MV-4-11 (cell line): ENCODE measurements at places on chromosomes 16 and 17.

GRCh38 chr17:82528484-82529265 lies 9.1 kb downstream of the FOXK2 start:
- DNase-seq = peak; percentile 26

GRCh38 chr16:88968589-88969280 lies 8.3 kb downstream of the CBFA2T3 start:
- DNase-seq = no peak

DNA sequence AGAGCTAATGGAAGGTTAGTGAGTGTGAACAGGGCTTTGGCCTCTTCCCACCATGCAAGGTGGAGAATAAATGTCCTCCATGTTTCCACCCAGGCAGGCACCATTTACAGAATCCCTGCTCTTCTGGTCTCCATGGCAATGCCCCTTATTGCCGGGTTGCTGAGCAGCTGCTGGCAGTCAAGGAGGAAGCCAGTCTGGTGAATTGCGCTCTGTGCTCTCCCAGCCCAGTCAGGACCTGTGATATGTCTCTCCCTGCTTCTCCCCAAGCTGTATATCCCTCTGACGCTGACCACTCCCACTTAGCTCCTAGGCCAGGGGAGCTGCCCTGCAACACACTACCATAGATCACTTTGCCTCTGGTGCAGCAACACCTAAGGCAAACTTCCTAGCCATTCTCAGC lies 402.1 kb upstream of the ERCC4 start:
- no peak for DNase-seq

DNA sequence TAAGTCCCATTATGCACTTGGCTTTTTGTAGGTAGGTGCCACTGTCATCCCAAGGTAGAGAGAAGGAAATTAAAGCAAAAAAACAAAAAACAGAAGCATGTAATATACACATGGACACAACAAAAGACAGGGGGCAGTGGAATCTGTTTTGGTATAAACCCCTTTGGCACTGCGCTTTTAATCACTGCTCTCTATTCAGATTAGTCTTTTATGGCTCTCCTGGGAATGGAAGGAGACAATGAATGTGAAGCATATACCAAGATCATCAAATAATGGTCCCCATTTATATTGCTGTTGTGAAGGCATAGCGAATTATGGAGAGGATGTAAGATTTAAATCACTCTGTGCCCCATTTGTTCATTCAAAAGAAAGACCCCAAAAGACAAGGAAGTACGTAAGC lies 17.4 kb downstream of the CDH11 start:
- DNase-seq = no peak

GRCh38 chr16:27572711-27573110 lies 22.8 kb downstream of the KATNIP start:
- no peak for DNase-seq

DNA sequence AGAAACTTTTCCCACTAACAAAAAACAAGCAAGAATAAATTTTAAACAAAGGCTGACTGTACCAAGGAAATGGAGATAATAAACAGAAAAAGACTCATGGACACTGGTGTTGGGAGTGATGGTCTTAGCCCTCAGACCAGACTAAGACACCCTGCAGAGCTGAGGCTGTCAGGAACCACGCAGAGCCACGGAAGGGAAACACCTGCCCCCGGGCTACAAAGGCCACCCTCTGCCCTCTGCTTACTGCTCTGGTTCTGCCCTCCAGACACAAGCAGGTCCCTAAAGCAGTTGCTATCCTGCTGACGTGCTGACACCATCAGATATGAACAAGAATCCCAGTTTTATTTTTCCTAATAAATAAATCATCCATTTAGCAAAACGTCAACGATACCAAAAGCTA lies 80.0 kb downstream of the ANKRD11 start:
- no peak for DNase-seq

GRCh38 chr16:81784072-81784795 lies 5.1 kb downstream of the PLCG2 start:
- DNase-seq = no peak

- peak; percentile 97 for DNase-seq
Observed at GRCh38 chr17:38926293-38927070, 1.1 kb downstream of the LASP1NB start.

DNA sequence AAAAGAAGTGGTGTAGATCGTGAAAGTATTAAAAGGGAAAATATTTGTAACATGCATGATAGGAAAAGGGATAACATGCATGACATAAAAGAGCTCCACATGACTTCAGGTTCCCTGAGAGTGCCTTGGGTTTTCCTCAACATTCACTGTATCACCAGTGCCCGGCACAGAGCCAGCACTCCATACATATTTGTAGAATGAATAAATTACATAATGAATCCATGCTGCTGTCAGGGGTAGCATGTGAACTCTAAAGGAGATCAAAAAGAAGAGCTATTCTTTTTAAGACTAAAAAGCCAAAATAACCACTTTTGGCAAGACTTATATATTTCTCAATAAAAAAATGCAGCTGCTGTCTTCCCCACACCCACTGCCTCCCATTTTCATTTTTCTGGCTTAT lies 2.7 kb upstream of the ZNF594 start:
- no peak for DNase-seq

DNA sequence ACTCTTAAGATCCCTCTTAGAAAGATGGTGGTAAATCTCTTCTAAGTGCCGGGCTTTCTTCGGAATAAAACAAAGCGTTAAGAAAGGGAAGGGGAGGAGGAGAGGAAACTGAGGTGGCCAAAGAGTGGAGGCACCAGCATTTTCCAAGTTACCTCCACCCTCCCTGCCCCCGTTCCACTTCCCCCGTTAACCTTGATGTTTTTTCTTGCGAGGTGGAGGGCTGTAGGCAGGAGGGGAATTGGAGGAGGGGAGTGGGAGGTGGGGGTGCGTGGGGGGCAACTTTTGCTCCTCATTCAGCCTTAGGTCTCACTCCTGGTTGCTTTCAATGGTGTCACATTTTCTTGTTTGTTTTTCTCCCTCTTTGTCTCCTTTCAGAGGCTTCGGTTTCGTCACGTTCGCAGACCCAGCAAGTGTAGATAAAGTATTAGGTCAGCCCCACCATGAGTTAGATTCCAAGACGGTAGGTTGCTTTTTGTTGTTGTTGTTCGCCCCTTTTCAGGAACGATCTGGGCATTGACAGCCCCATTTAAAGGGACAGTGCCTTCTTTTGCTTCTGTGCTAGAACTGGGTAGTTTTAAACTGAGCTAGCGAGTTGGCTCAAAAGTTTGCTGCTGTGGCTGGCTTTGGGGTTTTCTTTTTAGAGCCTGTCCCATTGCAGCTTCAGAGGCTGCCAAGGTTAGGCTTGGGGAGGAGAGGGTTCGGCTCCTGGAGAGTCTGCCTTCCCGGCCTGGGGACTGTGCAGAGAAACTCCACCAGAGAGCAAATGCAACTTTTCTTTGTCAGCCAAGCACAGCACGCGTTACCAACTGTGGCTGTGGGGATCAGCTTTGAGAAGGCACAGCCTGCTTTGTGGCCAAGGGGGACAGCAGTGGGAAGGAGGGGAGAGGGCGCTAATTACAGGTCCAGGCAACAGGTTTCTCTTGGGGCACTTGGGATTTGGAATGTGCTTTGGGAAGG lies 1.9 kb downstream of the MSI2 start:
- no peak for DNase-seq

- no peak for DNase-seq
Observed at GRCh38 chr17:64036198-64036922, 15.9 kb upstream of the ICAM2 start.

GRCh38 chr17:82153745-82154375 lies 55.8 kb upstream of the FASN start:
- DNase-seq = peak; percentile 72

GRCh38 chr17:5707482-5707881 lies 123.2 kb upstream of the NLRP1 start:
- DNase-seq = no peak

DNA sequence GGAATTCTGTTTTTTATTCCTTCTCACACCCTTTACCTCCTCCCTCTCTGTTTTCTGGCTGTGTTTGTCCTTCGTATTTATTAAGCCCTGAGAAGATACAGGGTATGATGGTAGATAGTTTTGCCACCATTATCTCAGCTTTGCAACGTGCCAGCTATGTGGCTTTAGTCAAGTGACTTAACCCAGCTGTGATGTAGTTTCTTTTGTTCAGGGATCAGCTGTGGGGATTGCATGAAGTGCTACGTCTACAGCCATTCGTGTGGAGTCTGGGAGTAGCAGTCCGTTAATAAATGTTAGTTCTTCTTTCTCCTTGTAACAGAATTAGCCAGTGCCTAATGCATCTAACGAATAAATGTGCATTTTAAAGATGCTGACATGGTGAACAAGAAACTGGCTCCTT lies 128.4 kb downstream of the HAPSTR1 start:
- DNase-seq = no peak

GRCh38 chr16:84277244-84277823 lies 17.3 kb upstream of the WFDC1 start:
- peak; percentile 23 for DNase-seq

DNA sequence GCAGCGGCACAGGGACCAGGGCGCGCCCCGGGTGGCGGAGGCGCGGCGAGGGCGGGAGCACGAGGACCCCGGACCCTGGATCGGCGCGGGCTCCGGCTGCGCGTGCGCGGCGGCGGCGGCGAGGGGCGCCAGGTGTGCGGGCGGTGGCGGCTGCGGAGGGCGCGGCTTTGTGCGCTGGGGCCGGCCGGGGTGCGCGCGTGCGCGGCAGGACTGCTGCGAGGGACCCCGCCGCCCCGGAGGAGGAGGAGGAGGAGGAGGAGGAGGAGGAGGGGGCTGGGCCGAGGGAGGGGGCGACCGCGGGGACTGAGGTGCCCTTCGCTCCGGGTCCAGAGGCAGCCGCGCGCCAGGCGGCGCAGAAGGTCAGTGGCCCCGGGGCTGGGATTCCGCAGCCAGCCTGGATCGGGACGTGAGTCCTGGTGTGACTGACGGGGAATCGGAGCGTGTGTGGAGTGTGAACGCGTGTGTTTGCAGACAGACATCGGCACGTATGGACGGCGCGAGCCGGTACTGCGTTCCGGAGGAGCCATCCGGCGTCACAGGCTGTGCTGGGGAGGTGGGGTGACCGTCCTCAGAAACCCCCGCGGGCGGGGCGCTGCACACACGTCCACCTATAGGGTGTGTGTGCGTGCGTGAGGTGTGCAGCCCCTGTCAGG lies 19.5 kb upstream of the RAP1GAP2 start:
- DNase-seq = no peak

GRCh38 chr17:32876417-32877163 lies at the start of gene MYO1D:
MYO1D (minus strand) TSS chr17:32877124; CDS start chr17:32876872, 252 bp downstream.
- no peak for DNase-seq

- DNase-seq = no peak
Observed at GRCh38 chr17:75625813-75626486, 7.3 kb upstream of the SMIM5 start.

DNA sequence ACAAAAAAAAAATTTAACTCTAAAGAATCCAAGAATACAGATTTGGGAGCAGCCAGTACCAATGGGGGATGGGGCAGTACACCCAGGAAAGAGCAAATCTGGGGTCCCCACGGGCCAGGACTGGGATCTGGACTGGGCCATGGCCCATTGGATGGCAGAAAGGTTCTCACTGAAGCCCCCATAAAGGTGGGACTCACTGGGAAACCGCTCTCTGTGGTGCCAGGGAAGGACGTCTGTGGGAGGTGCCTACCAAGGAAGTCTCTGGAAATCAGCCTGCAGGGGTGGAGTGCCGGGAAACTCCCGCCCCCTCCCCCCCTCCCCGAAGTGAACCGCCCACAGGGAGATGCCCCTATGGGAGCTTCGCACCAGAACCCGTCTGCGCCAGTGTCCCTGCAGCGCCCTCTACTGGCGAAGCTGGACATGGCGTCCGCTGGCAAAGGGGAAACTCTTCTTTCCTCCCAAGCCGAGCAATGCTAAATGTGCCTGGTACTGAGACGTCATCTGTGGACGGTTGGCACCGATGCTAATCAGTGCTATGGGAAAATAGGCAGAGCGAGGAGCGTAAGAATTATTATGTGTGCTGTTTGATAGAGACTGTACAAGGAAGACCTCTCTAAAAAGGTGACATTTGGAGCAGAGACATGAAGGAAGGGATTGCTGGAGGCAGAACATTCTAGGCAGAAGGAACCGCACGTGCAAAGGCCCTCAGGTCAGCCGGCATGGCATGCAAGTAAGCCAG lies 671.1 kb downstream of the WWOX start:
- peak; percentile 36 for DNase-seq

DNA sequence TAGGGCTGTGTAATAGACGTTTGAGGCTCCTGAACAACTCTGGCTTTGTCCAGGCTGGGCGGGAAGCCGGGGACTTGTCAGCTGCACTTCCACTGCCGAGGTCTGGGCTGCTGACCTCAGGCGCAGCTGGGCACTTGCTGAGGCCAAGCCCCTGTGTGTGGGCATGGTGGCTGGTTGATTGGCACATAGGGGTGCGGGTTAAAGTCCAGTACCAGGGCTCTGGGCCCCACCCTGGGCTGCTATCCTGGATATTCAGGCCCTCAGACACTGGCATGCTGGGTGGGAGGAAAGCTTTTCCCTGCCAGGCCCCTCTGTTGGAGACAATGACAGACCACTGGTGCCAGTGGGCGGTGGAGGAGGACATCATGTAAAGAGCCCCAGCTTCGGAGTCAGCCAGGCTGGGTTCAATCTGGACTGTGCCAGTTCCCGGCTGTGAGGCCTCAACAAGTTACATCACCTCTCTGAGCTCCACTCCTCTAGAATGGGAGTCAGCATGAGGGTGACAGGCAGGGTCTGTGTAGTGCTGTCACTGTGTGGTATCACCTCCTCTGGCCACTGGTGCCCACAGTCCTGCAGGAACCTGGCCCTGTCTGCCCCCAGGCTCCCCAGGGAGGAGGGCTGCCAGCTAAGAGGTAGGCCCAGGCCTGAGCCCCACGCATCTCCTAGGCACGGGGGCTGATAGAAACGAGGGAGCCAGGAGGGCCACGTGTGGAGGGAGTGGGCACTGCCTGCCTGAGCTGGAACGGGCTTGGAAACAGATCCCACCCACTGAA lies 42.5 kb downstream of the PSME3IP1 start:
- no peak for DNase-seq

- DNase-seq = no peak
Observed at GRCh38 chr16:13436641-13437412, 483.1 kb upstream of the ERCC4 start.

DNA sequence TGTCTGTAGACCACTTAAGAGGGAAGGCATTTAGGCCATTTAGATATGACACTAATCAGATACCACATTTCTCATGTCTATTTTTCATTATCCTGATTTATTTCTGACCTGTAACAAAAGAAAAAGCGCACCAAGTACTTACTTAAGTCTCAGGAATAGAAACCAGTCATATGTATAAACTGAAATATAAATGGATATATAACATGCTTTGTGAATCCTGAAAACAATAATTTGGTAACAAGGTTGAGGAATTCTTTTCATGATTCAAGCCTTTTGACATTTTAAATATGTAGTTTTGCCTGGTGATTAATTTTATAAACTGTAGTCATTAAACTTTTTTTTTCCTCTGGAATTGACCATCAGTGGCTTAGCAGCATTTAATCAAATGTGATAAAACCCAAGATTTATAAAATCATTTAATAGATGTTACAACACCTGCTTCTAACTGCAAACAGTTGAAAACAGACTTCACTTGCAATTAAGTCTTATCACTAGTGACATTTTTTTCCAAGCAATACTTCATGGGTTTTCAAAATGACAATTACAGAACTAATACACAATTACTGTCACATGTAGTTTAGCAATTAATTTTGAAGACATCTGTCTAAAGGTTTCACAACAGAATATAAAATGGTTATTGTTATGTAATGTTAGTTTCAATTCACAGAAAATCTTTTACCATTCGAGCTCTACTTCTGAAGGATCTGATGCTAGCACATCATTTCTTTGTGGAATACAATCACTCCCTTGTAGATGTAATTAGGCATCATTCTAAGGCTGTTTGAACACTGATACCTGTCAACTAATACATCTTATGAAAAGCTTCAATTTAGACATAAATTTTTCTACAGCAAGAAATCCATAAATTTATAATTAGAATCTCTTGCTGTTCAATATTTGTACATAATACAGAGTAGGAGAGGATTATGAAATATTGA lies 110.3 kb downstream of the TOX3 start:
- no peak for DNase-seq
